ENCODE measurements at places on chromosomes 1 and 21. TPM values are rescaled to one million over a fixed set of nuclear protein-coding genes. Genes with fewer than 3 reads are reported as not detected.

GRCh38 chr1:203554071-203554470 lies 60.1 kb downstream of the OPTC start:
- H3K36me3 ChIP-seq = no peaks in the 10 kb centered on the region
- H3K4me1 ChIP-seq = peaks cover 7% of the 10 kb centered on the region
- no peaks in the 10 kb centered on the region for H3K27me3 ChIP-seq
- H3K4me3 ChIP-seq = no peak overlapping the region

DNA sequence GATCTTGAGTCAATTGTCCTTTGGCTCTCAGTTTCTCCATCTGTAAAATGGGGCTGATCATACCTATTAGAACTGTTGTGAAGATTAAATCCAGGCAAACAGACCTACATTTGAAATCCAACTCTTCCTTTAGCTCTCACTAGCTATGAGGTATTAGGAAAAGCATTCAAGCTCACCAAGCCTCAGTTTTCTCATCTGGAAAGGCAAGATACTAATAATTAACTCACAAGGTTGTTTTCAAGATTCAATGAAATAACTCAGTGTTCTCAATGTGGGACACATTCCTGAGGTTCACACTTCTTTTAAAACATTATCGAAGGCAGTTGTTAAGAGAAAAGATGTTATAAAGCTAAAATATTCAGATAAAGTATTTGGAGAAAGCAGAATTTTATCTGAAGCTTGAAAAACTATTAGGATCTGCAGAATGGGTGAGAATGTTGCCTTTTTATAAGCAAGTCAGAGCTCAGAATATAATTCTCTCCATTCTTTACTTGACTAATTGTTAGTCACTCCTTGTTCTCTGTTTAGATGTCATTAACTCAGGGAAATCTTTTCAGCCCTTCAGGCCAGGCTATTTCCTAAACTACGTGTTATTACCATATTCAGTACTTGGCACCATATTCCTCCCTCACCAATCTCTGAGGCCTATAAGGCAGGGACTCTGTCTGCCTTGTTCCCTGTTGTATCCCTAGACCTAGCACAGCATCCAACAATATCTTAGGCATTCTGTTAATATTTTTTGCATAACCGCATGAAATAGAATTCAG lies 72.0 kb upstream of the VAV3 start:
- peaks cover 29% of the 10 kb centered on the region for H3K4me1 ChIP-seq
- no peak overlapping the region for H3K4me3 ChIP-seq
- DNase-seq = no peak
- no peak overlapping the region for H3K27ac ChIP-seq
- H3K36me3 ChIP-seq = no peaks in the 10 kb centered on the region
- no peaks in the 10 kb centered on the region for H3K27me3 ChIP-seq

Gene AMIGO1
- 6.3 TPM for total RNA-seq

GRCh38 chr21:45611939-45612664 lies 31.4 kb upstream of the PCBP3 start:
- peak; percentile 58 for DNase-seq
- H3K27me3 ChIP-seq = no peaks in the 10 kb centered on the region
- H3K4me3 ChIP-seq = no peak overlapping the region

DNA sequence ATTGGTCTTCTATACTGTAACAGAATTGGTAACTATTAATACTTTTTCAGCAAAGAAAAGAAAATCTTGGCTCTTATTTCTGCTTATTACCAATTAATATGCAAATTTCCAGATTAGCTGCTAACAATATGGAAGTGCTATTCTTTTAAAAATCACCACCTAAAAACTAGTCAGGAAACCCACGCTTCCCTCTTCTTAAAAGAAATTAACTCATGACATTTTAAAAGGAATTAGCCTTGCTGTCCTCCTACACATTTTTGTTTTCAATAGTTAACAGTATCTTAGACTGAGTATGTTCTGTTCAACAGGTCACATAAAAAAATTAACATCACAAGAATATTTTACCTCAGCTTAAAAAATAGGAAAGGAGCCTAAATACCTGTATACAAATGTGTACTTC lies 27.3 kb downstream of the ABL2 start:
- no peak overlapping the region for H3K4me3 ChIP-seq
- H3K4me1 ChIP-seq = no peaks in the 10 kb centered on the region
- H3K27ac ChIP-seq = no peak overlapping the region
- H3K27me3 ChIP-seq = no peaks in the 10 kb centered on the region
- no peaks in the 10 kb centered on the region for H3K36me3 ChIP-seq

GRCh38 chr1:197521118-197521739 lies 253.2 kb downstream of the CRB1 start:
- no peaks in the 10 kb centered on the region for H3K36me3 ChIP-seq
- peak; percentile 28 for DNase-seq
- no peaks in the 10 kb centered on the region for H3K27me3 ChIP-seq
- H3K27ac ChIP-seq = no peak overlapping the region

Gene RCSD1
- 29.4 TPM for total RNA-seq

- H3K36me3 ChIP-seq = no peaks in the 10 kb centered on the region
- peaks cover 4% of the 10 kb centered on the region for H3K4me1 ChIP-seq
- no peaks in the 10 kb centered on the region for H3K27me3 ChIP-seq
- H3K27ac ChIP-seq = no peak overlapping the region
Observed at GRCh38 chr21:35212393-35213127, 163.5 kb upstream of the RUNX1 start.

GRCh38 chr1:2874607-2875480 lies 73.4 kb upstream of the TTC34 start:
- peak; percentile 94 for DNase-seq
- H3K36me3 ChIP-seq = no peaks in the 10 kb centered on the region
- no peak overlapping the region for H3K27ac ChIP-seq
- H3K4me1 ChIP-seq = peaks cover 35% of the 10 kb centered on the region
- H3K27me3 ChIP-seq = no peaks in the 10 kb centered on the region

Gene PSMB2
- 32.0 TPM for total RNA-seq

- H3K4me3 ChIP-seq = no peak overlapping the region
- H3K27me3 ChIP-seq = no peaks in the 10 kb centered on the region
- no peak overlapping the region for H3K27ac ChIP-seq
- H3K4me1 ChIP-seq = peaks cover 4% of the 10 kb centered on the region
- H3K36me3 ChIP-seq = peaks cover 19% of the 10 kb centered on the region
- DNase-seq = no peak
Observed at GRCh38 chr1:183913567-183913993, 108.7 kb downstream of the RGL1 start.

- no peak overlapping the region for H3K4me3 ChIP-seq
- no peaks in the 10 kb centered on the region for H3K36me3 ChIP-seq
- H3K4me1 ChIP-seq = no peaks in the 10 kb centered on the region
- no peak overlapping the region for H3K27ac ChIP-seq
Observed at GRCh38 chr1:56709269-56709880, 64.3 kb downstream of the PRKAA2 start.

Gene LINGO4
- 0.40 TPM for total RNA-seq

Gene CYYR1
- total RNA-seq = 21.6 TPM

Gene OLFML3
- total RNA-seq = 27.4 TPM

DNA sequence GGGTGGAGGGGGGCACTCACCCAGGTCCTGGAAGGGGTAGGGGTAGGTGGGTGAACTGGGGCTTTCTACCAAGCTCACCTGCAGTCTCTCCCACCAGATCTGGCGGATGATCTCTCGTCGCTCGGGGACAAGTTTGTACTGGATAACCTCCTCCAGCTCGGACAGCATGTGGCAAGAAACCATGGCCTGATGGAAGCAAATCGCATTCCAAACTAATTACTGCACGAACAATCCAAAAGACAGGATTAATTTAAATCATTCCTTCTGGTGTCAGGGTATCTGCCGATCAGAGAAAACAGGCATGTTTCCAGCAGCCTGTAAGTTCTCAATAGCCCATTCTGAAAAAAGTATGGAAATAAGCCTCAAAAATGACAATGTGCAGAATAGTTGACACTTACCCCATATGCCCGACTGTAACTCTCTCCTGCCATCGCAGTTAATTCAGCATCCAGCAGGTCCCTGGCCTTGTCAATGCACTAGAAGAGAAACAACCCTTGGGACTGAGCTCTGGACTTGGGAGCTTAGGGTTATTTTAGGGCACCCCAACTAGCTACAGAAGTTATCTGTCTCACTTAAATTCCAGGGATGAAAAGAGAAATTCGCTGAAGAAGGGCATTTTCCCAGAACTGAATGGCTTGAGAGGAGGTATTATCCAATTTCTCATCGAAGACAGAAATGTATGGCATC lies 44.4 kb upstream of the ANGPTL7 start:
- H3K27me3 ChIP-seq = no peaks in the 10 kb centered on the region
- no peak for DNase-seq
- peaks cover 18% of the 10 kb centered on the region for H3K36me3 ChIP-seq
- H3K27ac ChIP-seq = no peak overlapping the region

All from lung (tissue), 17 donors.